Fibroblast of villous mesenchyme (primary cell): ENCODE measurements at places on chromosomes 2 and 18. TPM values are rescaled to one million over a fixed set of nuclear protein-coding genes. Genes with fewer than 3 reads are reported as not detected.
A peak's percentile ranks its signal among the peaks of the same experiment; 100 is the strongest.

DNA sequence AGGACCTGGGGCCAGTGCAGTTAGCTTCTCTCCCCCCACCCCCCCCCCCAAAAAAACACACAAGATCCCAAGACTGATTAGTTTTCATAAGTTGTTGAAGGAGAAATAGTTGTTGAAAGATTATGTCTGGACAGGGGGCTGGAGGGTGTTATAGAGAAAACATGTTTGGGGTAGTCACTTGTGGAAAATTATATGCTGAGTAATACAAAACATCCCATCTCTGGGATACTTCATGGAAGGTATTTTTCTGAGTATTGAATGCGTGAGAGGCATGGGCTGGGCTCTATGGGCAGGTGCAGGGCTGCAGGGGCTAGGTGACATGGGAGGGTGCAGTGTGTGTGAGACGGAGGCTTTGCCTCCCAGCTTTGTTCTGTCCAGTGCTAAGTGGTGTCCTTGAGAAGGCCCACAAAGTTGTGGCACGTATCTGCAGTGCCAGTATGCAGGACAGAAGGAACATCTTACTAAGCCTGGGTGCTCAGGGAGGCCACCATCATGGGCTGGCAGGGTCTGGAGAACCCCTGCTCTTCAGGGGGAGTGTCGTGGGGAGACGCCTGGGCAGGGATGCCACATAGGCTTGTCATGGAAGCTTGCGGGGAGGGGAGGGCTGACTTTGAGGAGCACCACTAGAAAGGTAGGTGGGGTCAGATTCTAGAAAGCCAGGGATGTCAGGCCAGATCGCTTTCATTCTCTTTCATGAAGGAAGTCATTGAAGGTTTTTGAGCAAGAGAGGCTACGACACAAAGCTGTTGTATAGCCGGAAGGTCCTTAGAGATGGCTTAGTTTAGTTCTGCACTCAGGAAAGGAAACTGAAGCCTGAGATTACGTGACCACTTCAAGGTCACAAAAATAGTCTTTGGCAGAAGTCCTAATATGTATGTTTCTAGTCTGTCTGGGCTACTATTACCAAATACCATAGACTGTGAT lies 232.0 kb downstream of the LDLRAD4 start:
- no peak for DNase-seq

DNA sequence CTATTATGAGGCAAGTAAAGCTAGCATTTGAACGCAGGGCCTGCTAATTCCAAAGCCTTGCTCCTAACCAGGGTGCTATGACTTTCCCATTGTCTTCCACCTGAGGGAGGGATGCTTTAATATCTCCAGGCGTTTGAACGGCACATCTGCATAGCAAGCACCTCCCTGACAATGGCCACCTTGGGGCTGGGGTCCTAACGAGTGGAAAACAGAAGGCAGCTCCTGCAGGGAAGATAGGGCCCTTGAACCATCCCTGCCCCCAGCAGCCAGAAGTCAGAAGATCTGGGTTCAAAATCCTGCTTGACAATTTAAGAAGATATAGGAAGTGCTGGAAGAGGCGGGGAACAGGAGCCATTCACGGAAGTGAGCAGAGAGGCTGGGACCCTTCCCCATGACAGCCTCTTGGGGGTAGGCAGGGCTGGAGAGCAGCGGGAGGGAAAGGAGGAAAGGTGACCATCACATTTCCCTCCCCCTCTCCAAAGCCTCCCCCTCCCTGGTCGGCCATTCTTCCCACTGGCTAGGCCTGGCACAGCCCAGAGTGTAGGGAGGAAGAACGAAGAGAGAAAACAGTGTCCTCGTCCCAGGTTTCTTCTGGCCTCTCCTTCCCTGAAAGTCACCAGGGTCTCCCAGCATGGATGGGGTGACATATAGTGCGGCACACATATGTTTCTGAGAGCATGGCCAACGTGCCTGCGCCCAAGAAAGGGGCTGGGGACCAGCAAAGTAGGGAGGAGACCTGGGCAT lies 73.5 kb downstream of the EMX1 start:
- no peak for DNase-seq

GRCh38 chr2:118246726-118247125 lies 158.5 kb downstream of the INSIG2 start:
- no peak for DNase-seq

GRCh38 chr2:73339201-73339600 lies 45.9 kb upstream of the EGR4 start:
- no peak for DNase-seq

- DNase-seq = no peak
Observed at GRCh38 chr2:176817061-176817565, 395.5 kb upstream of the HNRNPA3 start.

GRCh38 chr2:88841224-88841929 lies 149.9 kb downstream of the RPIA start:
- DNase-seq = no peak

GRCh38 chr18:76518123-76518859 lies 23.2 kb upstream of the ZNF516 start:
- peak; percentile 58 for DNase-seq

DNA sequence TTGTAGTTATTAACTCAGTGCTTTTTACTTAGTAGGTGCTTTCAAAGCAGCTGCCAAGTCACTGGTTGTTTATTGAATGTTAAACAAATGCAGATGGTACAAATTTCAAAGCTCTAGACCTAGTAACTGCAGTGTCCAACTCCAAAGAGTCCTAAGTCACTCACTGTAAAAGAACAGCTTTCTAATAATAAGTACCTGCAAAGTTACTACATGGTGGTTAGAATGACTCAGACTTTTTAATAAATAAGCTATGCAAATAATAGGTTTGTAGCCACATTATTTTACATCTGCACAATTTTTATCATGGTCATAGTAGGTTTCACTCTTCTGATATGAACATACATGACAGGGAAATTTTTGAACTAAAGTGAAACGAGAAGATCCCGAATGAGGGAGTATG lies 1620.4 kb upstream of the CELF4 start:
- no peak for DNase-seq

DNA sequence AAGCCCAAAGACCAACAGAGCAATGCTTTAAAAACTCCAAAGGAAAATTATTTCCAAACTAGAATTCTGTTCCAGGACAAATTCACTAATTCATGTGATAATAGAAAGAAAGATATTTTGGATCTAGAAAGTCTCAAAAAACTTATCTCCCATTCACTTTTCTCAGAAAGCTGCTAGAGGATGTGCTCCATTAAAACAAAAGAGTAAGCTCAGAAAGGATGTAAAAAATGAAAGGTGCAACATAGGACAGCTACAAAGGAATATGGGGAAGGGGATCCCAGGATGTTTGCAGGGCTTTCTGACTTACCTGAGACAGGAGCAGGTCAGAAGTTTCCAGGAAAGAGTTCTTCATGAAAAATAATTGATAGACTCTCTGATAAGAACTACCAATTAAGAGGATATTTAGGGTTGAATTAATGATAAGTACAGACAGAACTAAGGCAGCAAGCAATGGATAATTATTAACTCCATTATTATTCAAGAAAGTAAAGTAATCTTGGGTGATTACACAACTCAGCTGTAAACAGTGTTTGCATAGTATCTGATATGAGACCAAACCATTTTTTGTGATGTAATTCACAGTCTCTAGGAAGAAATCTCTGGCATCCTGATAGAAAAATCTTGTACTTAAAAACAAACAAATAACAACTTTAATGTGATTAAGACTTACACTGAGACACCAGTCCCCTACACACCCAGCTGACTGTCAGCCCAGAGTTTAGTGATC lies 20.9 kb downstream of the LYG1 start:
- DNase-seq = peak; percentile 56

GRCh38 chr2:19802086-19802841 lies 99.5 kb downstream of the TTC32 start:
- peak; percentile 19 for DNase-seq

GRCh38 chr2:98086491-98087446 lies at the start of gene VWA3B:
VWA3B (plus strand) TSS chr2:98087167; CDS start chr2:98093093, 5,926 bp downstream.
- DNase-seq = peak; percentile 37

- DNase-seq = peak; percentile 85
Observed at GRCh38 chr2:66495788-66496640, 61.1 kb downstream of the MEIS1 start.

- DNase-seq = peak; percentile 38
Observed at GRCh38 chr2:179898873-179899272, 37.5 kb upstream of the ZNF385B start.

GRCh38 chr2:190528521-190529001 lies 6.0 kb downstream of the NEMP2 start:
- DNase-seq = peak; percentile 95

DNA sequence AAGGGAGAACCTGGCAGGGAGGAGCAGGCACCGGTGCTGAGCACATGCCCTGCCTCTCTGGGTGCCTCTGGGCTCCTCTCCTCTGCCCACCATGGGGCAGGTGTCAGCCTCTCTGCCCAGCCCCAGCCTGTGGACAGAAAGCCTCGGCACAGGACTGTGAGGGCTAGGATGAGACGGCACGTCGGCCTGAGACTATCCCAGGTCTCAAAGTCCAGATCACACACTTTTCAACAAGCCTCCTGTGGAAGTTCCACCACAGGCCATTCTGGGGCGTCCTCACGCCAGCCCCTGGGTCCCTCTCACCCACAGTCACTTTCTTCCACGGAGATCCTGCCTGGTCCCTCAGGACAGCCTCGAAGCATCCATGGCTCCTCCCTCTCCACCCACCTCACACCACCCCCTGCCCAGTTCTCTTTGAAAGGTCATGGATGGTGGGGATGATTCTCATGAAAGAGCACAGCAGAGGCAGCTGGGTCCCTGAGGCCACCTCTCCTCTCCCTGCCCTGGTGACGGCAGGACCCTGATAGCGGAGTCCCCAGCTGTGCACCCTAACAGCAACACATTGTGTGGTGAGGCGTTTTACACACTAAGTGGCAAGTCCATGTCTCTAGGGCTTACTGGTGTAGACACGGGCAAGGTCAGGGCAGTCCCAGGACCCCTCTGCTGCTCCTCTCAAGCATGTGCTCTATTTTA lies 569.4 kb upstream of the SALL3 start:
- no peak for DNase-seq

DNA sequence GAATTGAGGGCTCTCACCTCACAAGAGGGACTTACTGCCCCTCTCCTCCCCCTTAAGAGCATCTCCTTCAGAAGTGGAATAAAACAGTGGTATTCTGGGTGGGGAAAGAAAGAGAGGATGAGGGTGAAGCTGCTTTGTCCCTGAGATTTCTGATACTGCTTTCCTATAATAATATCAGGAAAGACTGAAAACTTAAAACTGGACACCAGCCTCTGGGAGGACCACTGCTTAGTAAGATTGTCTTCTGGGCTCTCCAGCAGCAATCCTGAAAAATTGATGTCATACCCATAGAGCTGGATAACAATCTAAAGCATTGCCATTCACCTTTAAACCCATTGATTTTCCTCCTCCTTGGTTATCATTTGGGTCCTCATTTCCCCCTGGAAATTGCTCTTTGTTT lies 4.7 kb upstream of the HOXD4 start:
- no peak for DNase-seq

DNA sequence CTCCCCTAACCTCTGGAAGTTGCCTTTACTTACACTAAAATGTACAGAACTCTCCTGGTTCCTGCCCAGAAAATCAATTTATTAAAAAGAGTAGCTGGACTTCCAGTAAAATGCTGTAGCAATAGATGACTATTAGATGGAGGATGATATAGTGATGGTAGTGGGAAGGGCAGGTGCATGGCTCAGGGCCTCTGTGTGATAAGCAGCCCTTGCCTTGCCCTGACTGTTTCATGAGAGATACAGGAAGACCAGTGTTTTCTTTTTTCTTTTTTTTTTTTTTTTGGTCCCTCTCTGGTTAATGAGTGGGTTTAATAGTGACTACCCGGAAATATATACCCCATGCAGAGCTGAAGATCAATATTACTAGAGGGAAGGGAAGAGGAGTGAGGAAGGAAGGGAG lies 48.7 kb upstream of the NEDD4L start:
- DNase-seq = no peak

GRCh38 chr2:207240649-207241048 lies 74.9 kb upstream of the KLF7 start:
- no peak for DNase-seq

VIT gene
- total RNA-seq = under 0.01 TPM in 1 of 2 replicates, not detected in the other

APOB gene
- under 0.01 TPM in 2 replicates for total RNA-seq

LBX2 gene
- total RNA-seq = 1.3 and 2.9 TPM in 2 replicates

MDH1 gene
- total RNA-seq = 164 and 189 TPM in 2 replicates

PXDN gene
- 296 and 372 TPM in 2 replicates for total RNA-seq

ANKRD30BL gene
- not detected in 2 replicates for total RNA-seq

SERPINB4 gene
- total RNA-seq = not detected in 2 replicates

ERLEC1 gene
- 125 and 145 TPM in 2 replicates for total RNA-seq
